Stimulated activated CD8-positive, alpha-beta memory T cell treated with anti-CD3 and anti-CD28 coated beads, Interleukin-2, amount 100 ng/mL, for 48 hours (primary cell): ENCODE measurements at places on chromosomes 6 and 20.

DNA sequence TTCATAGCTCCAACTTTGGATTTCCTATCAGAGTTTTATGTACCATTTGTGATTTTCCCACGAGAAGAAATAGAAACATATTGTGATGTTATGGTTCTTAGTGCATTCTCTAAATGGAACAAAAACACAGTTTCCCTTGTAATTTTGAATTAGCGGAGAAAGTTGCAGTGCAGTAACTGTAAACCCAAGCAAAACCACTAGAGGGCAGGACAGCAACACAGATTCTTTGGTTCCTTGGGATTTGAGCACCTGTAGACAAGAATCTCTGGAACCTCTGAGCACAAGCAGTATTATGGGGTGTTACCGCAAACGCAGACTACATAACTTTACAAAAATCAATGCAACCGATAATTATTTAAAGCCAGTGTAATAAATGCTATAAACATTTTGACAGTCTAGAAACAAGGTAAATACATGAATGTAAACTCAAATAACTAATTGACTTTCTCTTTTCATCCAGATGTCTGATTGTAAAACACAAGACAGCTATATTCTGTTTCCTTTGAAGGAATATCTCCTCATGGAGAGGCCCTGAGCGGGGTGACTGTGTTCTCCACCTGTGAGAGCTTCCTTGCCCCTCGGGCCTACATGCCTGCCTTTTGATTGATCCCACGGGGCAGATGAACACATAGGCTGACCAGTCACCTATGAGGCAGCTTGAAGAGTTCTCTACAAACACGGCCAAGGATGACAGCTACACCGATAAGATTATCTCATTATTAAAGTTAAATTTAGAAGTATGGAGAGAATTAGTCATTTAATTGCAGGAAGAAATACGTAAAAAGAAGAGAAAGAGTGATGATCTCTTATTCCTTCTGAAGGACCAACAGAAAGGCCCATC, 67.5 kb upstream of the COL21A1 start:
- no peak for DNase-seq

- DNase-seq: no peak
These were observed 22.7 kb upstream of the POPDC3 start for GRCh38 chr6:105202486-105202885.

GRCh38 chr20:51710361-51710894, 57.8 kb downstream of the ATP9A start:
- DNase-seq: no peak

DNA sequence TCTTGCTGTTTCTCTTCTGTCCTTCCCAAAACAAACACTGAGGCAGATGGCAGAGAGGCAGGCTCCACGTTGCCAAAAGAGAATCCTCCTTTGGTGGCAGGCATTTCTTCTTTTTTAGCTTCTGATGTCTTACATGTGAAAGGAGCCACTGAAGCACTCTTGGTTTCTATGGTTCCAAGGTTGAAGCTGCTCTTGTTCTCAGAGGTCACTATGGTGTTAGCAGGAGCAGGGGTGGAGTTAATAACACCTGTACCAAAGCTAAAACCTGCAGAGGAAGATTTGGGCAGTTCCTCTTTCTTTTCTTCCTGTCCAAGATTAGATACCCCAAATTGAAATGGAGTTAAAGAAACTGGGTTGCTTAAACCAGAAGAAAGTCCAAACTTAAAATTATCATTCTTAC, 28.8 kb downstream of the FAM8A1 start:
- no peak for DNase-seq

DNA sequence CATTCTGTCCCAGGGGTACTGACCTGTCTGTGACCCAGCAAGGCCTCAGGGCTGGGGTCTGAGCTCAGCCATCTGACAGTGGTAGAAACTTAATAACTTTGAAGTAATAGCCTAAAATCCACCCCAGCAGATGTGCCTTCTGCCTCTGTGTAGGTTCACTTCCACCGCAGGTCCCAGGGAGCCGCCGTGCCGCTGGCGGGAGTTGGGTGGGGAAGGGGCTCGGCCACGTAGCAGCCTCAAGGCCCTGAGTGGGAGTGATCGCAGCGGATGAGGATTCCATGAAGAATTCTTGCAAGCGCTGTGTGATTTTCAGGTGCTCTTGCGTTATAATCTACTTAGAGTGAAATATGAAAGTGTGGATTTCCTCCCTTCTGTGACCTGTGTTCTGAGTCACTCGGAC, 163.7 kb downstream of the DTNBP1 start:
- no peak for DNase-seq
